ENCODE measurements at places on chromosomes 1 and 21. TPM values are rescaled to one million over a fixed set of nuclear protein-coding genes. Genes with fewer than 3 reads are reported as not detected.

DNA sequence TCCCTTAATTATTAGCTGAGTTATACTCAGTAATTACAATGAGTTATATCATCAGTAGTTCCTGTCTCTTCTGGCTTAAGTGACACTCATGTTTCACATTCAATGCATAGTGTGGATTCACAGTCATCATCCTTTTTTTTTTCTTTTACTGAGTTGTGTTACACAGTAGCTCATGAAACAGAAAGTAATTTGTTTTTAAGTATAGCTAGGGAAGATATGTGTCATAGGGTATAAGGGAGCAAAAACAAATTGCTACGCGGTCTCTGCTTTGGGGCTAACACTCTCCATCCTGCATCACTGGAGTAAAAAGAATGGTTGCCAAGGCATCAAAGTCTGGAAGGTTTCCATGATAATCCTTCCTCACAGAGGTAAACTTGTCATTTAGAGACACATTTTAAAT is 971.7 kb upstream of the NCAM2 start:
- H3K4me1 ChIP-seq, result no peaks in the 10 kb centered on the region
- H3K27ac ChIP-seq, result no peak overlapping the region
- no peak for DNase-seq
- no peaks in the 10 kb centered on the region for H3K27me3 ChIP-seq
- H3K36me3 ChIP-seq, result no peaks in the 10 kb centered on the region
- no peak overlapping the region for H3K4me3 ChIP-seq

- no peak for DNase-seq
- no peak overlapping the region for H3K27ac ChIP-seq
- H3K4me3 ChIP-seq, result no peak overlapping the region
- no peaks in the 10 kb centered on the region for H3K27me3 ChIP-seq
- H3K4me1 ChIP-seq, result peaks cover 11% of the 10 kb centered on the region
These were observed 9.5 kb downstream of the SLC45A3 start for GRCh38 chr1:205670611-205671430.

- H3K27ac ChIP-seq, result no peak overlapping the region
- H3K36me3 ChIP-seq, result no peaks in the 10 kb centered on the region
- no peak for DNase-seq
- H3K27me3 ChIP-seq, result no peaks in the 10 kb centered on the region
These were observed 32.6 kb downstream of the RUNX3 start for GRCh38 chr1:24897263-24898151.

DNA sequence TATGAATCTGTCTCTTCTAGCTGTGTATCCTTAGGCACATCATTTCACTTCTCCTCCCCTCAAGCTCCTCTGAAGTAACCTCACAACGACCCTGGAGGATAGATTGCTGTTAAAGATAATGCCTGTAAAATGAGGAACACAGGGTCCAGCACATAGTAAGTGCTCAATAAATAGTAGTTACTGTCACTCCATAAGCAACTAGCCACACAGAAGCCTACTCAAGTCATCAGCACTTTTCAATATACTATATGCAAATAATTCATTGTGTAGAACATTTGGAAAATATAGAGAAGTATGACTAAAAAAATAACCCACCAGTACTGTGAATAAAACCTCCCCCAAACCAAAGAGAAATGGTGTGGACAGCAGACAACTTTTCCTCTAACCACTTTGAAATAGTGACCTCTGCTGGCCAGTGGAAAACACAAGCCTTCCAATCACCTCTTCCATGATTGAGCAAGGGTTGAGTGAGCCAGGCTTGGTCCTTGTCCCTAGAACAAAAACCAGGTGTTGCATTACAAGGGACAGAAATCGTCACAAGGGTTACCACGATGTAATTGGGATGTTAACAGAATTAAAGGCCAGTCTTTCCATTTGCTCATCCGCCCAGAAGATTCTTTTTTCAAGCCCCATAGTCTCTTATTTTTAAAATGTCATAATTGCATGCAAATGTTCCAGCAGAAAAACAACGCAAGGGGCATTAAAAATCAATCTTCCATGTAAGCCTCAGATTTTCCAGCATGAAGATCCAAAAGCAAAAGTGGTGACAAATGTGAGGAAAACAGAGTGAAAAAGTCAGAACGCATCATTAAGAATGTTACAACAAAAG is 15.7 kb upstream of the GLIS1 start:
- peak; percentile 61 for DNase-seq
- no peaks in the 10 kb centered on the region for H3K4me1 ChIP-seq
- no peaks in the 10 kb centered on the region for H3K36me3 ChIP-seq
- H3K27ac ChIP-seq, result no peak overlapping the region
- no peak overlapping the region for H3K4me3 ChIP-seq
- H3K27me3 ChIP-seq, result no peaks in the 10 kb centered on the region

DNA sequence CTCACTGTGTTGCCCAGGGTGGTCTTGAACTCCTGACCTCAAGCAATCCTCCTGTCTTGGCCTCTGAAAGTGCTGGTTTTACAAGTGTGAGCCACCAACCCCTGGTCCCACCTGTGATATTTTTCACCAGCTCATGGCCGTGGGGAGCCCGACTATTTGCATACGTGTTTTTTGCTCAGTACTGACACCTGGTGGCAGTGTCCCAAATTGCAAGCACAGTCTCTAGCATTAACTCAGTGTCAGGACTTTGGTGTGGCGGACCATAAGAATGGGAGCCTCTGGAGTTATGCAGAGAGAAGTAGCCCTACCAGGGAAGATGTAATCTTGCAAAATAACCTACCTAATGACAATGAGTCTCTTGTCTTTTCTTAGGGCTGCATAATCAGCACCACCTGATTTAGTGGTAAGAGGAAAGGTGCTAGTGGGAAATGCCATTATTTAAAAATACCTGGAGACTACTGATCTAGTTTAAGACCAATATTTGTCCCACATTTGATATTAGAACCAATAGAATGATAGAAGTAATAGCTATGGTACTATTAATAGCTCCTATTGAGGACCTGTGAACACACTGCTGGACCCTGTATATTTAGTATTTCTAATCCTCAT is 305.4 kb downstream of the DISC1 start:
- H3K4me1 ChIP-seq, result peaks cover 2% of the 10 kb centered on the region
- DNase-seq, result no peak
- no peaks in the 10 kb centered on the region for H3K36me3 ChIP-seq
- no peak overlapping the region for H3K4me3 ChIP-seq

The GPR137B gene
- 2.0 TPM for polyA plus RNA-seq

The TACSTD2 gene
- 1.4 TPM for polyA plus RNA-seq

The TFAP2E gene
- polyA plus RNA-seq, result not detected
